Stomach (tissue), 19 donors: ENCODE measurements at places on chromosomes 13 and 19. TPM values are rescaled to one million over a fixed set of nuclear protein-coding genes. Genes with fewer than 3 reads are reported as not detected.
A peak's percentile ranks its signal among the peaks of the same experiment; 100 is the strongest.

GRCh38 chr13:45717349-45717748 is 15.2 kb downstream of the CBY2 start:
- peak; percentile 6 for DNase-seq

- no peak for DNase-seq
Observed at GRCh38 chr13:110697842-110698241, 8.1 kb downstream of the CARS2 start.

DNA sequence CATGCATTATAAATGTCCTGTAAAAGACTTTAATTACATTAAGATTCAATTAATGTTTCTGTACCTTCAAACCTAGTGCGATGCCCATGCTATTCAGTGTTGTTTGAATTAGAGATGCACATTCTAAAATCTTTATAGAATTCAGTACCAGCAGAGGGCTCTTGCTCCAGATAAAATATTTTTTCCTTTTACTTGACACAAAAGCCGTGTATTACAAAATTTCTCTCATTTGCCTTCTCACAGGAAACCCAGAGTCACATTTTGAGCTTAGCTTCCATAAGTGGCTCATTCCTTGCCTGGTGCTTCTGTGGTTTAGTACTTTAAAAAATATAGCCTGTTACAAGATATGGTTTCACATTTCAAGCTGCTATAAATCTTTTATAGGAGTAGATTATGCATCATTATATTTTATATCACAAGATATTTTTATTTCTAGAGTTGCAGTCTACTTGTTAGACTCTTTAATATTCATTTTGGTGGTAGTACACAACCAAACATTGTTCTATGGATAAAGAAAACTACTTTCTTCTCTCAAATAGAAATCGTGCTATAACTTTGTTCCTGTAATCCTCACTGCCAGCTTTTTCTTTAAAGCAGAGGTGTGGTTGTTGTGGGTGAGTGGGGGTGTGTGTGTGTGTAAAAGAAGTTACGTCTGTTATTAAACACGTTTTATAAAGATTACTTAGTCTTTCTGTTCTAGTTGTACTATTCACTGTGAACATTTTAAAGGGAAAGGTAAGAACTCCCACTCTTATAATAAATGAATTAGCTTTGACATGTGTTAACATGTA is 101.4 kb downstream of the RNF17 start:
- no peak for DNase-seq

DNA sequence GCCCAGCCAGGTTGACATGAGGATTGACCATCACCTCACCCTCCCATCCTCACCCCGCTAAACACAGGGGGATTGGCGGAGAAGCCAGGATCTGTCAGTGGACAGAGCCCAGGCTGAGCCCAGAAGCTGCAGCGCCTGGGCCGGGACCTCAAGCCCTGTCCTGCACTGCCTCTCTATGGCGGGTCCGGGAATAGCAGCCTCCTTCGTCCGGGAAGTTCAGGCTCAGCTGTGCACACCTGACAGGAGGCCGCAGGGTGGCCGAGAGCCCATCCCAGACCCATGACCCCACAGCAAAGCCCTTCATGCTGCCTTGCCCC is 67.8 kb downstream of the SPACA7 start:
- peak; percentile 87 for DNase-seq

NLRP11 gene
- total RNA-seq: not detected

- DNase-seq: no peak
Observed at GRCh38 chr13:34361560-34361959, 543.6 kb downstream of the RFC3 start.

- no peak for DNase-seq
Observed at GRCh38 chr19:44690131-44690440, 8.9 kb upstream of the CEACAM16 start.

DNA sequence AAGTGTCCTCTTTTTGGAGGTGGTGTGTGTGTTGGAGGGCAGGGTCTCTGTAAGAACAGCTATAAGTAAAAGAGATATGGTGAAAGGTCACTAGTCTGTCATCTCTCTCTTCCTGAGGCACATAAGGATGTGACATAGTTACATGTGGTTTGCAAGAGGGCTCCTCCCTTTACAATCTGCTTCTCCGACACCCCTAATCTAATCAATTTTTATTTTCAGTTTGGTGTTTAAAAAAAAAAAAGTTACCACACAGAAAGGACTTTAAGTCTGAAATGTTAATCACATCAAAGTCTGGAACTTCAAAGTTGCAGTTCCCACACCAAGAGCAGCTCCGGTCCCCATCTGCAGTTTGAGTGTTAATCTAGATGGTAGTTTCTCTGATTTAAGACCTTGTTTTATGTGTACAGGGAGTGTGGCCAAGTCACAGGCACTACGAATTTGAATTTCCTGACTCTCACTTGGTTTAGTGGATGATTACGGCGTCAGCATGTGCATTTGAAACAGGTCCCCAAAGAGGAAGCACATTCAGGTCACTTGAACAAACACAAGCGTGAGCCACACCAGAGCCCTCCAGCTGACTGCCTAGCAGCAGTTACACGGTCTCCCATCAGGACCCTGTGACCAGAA is 53.1 kb downstream of the FOXO1 start:
- peak; percentile 79 for DNase-seq
